ENCODE measurements at places on chromosomes 4 and X.

DNA sequence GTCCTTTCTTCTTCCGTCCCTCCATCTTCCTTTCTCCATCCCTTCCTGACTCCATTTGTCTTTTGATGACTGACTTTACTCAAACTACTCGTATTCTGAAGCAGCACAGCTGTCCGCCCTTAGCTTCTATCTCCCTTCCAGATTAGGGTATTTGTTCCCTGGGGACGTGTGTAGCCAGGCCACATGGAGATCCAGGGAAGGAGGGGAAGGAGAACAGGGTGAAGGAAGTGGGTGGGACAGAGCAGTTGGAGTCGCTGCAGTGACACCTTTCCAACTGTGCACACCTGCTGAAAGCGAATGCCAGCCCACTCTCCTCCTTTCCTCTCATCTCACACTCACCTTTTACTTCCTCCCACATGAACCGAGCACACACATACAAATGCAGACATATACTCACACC is 323.8 kb downstream of the DCTD start:
- no peak for DNase-seq

DNA sequence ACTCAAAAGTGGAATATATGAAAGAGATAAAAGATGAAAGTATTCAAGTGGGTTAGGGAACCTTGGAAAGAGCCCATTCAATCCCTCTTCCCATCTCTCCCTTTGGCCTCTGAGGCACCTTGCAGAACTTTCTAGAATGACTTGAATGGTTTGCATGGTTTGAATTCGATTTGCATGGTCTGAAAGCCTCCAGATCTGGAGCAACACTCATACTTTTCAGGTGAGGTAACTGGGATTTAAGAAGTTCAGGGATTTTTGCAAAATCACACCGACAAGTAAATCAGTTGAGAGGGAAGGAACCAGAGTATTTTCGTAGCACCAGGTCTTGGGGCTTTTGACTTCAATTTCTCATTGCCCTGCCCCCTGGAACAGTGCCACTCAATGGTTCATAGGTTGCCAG is 476.0 kb upstream of the FTHL17 start:
- DNase-seq = no peak

DNA sequence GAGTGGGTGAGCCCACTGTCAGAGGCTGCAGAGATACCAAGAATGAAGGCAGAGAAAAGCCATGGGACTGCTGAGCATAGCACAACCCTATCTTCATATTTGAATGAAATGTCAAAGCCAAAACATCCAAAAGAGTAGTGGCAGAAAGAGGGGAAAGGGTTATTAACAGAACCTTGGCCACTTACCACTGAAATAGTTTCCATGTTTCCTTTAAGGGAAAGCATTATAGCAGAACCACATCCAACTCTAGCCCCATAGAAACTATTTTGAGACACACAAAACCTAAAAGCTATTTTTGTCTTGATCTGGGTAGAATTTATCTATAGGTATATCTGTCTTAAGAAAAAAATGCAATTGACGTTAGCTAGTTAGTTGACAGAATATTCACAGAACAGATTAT is 140.1 kb downstream of the CBR4 start:
- DNase-seq = no peak

DNA sequence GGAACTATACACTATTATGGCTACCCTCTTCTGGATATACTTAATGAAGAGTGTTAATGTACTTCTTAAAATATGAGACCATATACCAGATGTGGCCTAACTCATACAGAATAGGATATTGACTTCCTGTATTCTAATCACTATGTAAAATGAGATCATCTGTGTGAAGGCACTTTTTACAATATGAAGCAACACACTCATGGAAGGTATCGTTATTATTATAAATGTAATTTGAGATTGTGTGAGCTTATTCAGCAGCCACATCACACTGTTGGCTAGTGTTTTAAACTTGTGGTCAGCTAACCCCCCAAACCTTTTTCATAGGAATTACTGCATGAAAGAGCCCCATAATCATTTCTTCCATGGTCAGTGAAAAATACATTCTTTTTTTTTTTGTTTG is 281.8 kb upstream of the TEX13A start:
- no peak for DNase-seq

- DNase-seq = no peak
These were observed 73.9 kb upstream of the C4orf50 start for GRCh38 chr4:6092131-6092530.

DNA sequence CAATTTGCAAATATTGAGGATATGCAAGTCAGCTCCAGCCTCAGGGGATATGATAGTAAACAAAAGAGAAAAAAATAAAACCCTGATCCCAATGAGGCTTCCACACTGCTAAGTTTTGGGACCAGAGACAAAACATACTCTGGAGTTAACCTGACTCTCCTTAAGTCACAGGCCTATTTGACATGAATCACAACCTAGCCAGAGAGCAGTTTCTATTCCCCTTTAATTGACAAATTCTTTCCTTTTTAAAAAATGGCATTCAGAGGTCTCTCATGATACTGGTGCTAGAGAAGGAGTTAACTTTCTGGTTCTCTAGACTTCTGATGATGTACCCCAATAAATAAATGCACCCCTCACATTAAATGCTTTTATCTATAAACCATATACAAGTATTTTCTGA is 8.8 kb downstream of the ACSL1 start:
- no peak for DNase-seq

- DNase-seq = no peak
These were observed 84.9 kb downstream of the RAB28 start for GRCh38 chr4:13399257-13399656.

GRCh38 chrX:120311727-120312063 is 434 bp upstream of the TMEM255A start:
- no peak for DNase-seq

GRCh38 chr4:2082118-2082517 is 23.0 kb downstream of the NAT8L start:
- no peak for DNase-seq

DNA sequence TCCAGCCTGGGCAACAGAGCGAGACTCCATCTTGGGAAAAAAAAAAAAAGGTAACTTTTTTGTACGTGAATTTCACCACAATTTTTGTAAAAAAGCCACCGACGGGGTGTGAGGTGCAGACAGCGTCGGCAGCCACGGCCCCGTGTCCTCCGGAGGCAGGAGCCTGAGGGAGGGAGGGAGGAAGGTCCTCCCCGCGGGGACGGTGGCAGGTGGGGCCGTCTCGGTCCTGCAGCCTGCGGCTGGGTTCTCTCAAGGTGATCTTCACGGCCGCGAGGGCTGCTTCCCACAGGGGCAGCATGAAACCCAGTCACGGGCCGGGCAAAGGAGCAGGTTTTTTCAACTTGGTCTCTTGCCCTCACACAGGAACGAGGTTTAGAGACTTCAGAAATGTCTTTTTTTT is 14.0 kb downstream of the PLCXD1 start:
- no peak for DNase-seq

DNA sequence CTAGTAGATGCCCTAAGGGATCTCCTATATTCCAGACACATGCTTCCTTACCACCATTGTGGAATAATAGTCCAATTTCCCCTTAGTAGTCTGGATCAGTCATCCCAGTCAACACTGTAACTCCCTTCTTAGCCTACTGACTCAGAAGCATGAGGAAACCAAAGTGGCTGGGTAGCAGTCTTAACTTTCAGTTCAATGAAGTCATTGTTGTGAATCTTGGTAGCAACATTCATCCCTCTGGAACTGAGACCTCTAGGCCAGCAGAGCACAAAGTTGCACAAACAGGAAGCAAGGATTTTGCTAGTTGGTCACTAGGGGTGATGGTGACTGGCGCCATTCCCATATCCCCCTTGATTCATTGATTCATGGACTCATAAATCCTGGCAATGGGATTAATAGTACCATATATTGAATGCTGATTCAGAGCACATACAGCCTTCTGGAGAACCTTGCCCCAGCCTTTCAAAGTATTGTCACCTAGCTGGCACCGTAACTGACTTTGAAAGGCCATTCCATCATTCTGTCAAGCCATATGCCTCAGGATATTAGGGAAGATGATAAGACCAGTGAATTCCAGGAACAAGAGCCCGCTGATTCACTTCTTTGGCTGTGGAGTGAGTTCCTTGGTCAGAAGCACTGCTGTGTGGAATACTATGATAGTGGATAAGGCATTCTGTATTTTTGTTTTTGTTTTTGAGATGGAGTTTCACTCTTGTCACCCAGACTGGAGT is 19.7 kb upstream of the GPAT3 start:
- no peak for DNase-seq

GRCh38 chr4:109939190-109939589 is 26.5 kb downstream of the EGF start:
- no peak for DNase-seq

- DNase-seq = no peak
These were observed 211.2 kb upstream of the PSAPL1 start for GRCh38 chr4:7645956-7646355.

- DNase-seq = no peak
These were observed 923.6 kb upstream of the TENM3 start for GRCh38 chr4:181319629-181320028.

DNA sequence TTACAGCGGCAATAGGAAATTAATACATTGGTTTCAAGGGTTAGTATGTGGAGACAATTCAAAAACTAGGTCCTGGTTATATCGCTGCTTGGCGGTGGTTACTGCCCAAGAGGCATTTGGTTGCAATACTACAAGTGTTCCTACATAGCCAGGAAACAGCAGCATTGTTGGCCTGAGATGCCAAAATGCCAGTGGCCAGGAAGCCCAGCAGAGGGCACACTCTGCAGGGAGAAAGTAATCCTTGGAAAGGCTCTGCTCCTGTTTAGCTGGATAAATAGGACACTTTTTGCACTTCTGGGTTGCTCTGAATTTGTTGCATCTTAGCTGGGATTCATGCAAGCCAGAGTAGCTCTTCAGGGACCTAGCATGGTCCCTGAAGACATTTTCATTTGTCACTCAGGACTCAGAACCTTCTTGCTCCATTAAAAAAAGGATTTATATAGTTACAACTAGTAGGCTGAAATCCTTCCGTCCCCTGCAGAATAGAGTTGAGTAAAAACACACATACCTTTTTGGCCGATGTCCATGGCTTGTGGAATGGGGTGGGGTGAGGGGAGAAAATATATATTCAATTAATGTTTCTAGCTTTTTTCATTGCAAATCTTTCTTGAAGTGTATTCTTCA is 8.1 kb upstream of the GPR119 start:
- DNase-seq = no peak

DNA sequence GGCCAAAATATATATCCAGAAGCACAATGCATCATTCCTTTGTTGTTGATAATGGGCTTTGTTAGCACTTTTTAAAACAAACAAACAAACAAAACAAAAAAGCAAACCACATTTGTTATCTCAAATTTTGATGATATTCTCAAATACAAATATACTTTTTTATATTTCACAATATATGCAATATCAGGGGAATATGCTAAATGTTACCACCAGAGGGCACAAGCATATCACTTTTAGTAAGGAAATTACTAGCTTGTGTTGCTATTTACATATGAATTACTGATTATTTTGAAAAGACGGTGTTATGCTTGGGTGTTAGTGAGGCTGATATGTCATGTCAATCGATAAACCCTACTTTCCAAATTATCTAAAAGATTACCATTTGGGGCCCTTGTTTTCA is 29.1 kb downstream of the RIPPLY1 start:
- no peak for DNase-seq

GRCh38 chrX:133868682-133869081 is 116.7 kb downstream of the GPC3 start:
- DNase-seq = no peak

- no peak for DNase-seq
These were observed 306.8 kb downstream of the PDHA2 start for GRCh38 chr4:96146686-96147085.

DNA sequence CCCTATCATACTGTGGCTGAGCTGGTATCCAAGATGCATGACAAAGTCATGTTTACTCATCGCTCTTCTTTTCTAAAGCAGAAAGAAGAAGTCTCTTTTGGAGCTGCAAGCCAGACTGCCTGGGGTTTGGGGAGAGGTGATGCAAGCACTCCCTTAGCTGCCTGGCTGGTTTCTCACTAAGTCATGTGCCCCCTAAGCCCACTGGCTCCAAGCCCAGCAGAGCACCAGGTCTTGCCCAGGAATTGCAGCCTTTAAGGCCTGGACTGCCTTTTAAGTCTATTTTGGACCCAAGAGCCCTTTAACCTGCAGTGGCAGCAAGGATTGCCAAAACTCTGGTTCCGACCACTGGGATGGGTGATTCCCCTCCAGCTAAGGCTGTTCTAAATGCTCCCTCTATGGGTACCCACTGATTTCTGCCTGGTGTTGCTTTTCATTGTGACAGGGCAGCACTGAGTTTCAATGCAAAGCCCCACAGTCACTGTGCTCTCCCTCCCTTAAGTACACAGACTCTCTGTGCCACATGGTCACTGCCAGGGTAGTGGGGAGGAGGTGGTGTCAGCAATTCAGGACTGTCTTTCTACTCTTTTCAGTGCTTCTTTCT is 548.6 kb downstream of the TLL1 start:
- no peak for DNase-seq

DNA sequence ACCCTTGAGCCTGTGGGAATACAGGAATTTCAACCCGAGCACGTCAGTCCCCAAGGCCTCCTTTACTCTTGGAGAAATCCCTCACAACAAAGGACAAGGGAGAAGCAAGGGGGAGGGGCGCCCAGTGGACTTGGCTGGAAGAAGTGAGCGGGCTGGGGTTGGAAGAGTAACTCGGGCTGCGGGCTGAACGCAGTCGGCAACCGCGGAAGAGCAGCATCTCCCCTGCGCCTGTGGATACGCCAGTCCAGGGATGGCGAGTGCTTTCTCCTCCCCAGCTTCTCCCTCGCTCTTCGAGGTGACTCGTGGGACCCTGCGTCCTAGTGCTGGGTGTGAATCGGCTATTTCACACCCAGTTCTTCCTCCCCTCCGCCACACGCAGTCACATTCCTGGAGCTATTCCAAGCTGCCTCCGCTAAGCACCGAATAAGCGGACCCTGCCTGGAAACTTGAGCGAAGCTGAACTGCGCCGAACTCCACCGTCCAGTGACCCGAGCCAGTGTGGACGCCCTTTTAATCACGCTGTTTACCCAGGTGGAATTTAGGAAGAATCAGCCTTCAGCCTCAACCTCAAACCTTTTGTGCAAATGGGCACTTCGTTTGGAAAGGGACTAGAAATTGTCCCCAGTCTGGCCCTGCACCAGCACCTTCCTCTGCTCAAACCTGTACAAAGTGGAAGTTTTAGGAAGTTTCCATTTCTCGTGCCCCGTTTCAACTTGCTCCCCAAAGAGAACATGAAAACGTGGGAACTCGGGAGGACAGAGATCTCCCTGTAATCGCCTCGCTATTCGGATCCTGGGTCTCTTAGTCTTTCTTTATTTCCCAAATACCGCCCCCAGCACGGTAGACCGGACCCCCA is 64.3 kb upstream of the WDR17 start:
- no peak for DNase-seq

DNA sequence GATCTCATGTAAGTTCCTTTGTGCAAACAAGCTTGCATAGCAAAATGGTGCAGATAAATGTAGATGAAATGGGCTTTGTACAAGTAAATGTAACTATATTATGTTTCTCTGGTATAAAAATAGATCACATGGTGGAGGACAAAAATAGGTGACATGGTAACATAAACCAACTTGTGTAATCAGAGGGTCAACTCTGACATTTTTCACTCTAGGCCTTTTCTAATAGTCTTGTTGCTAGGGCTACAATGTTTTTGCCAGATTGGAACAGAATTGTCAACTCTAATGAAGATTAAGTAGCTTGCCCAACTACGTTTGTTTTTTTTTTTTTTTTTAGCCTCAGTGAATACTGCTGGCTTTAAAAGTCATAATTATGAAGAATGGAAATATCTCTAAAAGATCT is 11.5 kb downstream of the MAD2L1 start:
- no peak for DNase-seq

All from activated CD8-positive, alpha-beta memory T cell treated with anti-CD3 and anti-CD28 coated beads, Interleukin-2, amount 50 U/mL, for 4 hours (primary cell).